ENCODE measurements at places on chromosomes 16 and 17.

DNA sequence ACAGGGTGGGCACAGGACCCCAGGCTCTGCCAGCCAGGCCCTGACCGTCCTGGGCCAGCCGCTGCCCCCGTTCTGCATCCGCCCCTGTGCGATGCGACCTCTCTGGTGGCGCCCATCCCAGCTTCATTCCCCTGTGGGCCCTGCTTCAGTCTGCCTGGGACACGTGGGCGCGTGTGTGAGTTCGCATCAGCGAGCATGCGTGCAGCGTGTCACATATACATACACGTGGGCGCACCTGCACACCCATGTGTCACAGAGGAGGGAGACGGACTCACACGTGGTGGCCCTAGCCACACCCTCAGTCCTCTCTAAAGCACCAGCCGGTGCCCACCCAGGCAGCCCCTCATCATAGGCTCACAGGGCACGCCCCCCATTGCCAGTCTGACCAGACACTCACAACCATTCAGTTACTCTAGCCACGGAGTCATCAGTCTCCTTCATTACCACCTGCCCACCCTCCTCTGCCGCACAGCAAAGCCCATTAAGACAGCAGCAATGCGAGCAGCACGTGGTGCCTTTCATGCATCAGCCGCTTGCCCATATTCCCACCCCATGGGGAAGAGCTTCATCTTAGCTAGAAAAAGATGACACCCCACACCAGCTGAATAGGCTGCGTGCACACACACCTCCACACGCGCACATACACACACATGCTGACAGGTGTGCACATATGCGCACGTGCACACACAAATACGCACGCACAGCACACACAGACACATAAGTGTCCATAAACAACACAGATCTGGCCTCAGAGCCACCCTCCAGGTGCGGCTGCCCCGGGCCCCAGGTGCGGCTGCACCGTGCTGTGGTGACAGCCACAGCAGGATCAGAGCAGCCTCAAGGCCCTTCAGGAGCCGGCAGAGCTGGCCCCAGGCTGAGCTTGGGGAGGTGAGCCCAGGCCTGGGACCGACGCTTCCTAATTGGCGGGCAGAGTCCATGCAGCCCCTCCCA is 9.5 kb upstream of the CDH15 start:
- no peak for DNase-seq

DNA sequence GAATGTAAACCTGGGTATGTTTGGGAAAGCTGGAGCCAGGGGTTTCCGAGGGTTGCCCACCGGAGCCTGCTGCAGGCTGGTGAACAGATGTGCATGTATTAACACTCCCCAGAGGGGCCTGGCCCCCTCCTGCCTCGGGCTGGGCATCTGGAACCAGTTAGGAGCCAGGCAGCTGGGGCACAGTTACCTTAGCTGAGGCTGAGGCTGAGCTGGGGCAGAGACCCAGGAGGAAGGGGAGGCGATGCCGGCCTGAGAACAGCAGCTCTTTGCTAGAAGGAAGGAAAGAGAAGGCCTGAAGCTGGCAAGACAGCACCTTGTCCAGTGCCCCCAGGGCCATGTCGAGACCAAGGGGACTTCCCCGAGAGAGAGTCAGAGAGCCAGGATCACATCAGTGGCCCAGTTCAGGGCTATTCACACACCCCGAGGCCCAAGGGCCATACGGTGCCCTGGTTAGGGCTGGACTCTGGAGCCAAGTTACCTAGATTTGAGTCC is 65.8 kb downstream of the RMI2 start:
- no peak for DNase-seq

- no peak for DNase-seq
Observed at GRCh38 chr16:17072104-17072503, 398.7 kb downstream of the XYLT1 start.

DNA sequence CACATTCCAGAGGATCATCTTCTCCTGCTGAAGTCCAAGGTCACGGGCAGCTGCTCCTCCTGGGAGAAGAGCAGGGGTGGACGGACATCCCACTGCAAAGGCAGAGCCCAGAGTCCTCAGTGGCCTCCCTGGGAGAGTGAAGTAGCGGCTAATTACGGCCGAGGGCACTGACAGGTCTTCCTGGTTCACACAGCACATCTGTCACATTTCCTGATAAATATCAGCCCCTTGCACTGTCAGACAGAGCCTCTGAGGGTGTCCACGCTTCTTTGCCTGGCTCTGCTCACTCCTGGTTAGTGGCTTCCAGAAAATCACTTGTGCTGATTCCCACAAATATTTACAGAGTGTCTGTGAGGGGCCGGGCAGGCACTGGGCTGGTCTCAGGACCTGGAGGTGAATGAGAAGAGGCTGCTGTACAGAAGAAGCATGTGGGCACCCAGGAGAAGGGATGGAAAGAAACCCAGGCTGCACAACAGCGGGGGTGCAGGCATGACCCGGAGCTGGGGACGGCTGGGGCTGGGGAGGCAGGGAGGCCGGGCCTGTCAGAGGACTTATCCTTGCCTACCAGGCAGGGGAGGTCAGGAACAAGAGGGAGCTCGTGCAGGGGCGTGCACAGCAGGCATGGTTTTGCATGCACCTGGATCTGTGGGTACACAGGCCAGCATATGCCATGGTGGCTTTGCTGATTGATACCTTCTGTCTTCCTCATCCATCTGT is 258.2 kb upstream of the TNRC6C start:
- no peak for DNase-seq

GRCh38 chr17:59356543-59357218 is 25.2 kb downstream of the YPEL2 start:
- DNase-seq = no peak

GRCh38 chr17:50280801-50281441 is 6.7 kb downstream of the TMEM92 start:
- no peak for DNase-seq

DNA sequence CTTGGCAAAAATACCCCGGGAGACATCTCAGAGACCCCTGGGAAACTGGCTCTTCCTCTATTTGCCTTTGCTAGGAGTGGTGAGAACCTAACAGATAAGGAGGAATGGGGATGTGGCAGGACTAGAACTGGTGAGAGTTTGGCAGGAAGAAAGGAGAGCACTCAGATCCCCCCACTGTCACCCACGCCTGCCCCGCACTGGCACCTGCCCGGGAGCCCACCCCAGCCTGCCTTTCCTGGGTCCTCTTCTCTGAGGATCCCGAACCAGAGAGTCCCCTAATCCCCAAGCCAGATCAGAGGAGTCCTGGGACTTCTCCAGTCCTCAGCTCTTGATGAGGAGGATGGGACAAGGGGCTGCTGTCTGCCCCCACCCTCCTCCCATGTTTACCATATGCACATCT is 3.7 kb downstream of the KCNH6 start:
- DNase-seq = no peak

- no peak for DNase-seq
Observed at GRCh38 chr16:89507214-89507833, 879 bp upstream of the SPG7 start.

DNA sequence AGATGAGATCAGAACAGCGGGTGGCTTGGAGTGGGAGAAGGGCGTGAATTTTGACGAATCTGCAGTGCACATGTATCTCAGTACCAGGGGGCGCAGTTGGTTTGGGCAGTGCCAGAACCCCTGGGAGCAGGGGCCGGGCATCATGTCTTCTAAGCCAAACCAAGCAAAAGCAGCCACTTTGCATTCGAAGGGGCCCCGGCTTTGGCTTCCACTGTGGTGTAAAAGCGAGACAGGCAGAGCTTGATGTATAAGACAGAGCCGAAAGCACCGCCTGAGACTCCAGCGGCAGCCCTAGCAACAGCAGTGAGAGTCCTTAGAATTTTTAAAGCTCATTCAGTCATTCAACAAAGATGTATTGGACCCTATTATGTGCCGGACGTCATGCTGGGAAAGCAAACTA is 3.8 kb upstream of the XYLT1 start:
- DNase-seq = no peak

GRCh38 chr17:9672266-9672665 is 26.9 kb downstream of the USP43 start:
- no peak for DNase-seq
